ENCODE measurements at places on chromosomes 16 and 17.

GRCh38 chr17:64255764-64256163, 7.3 kb downstream of the TEX2 start:
- no peak for DNase-seq

DNA sequence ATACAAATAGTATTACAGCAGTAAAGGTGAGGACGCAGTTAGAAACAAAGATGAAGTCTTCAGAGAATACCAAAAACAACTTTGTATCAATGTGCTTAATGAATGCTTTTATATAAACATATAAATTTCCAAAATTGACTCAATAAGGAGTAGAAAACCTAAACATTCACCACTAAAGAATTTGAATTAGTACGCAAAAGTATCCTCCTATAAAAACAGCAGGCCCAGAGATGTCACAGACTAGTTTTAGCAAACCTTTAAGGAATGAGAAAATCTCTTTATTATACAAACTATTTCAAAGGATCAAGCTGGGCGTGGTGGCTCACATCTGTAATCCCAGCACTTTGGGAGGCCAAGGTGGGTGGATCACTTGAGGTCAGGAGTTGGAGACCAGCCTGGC, 86.2 kb downstream of the OR1D5 start:
- DNase-seq, result no peak

DNA sequence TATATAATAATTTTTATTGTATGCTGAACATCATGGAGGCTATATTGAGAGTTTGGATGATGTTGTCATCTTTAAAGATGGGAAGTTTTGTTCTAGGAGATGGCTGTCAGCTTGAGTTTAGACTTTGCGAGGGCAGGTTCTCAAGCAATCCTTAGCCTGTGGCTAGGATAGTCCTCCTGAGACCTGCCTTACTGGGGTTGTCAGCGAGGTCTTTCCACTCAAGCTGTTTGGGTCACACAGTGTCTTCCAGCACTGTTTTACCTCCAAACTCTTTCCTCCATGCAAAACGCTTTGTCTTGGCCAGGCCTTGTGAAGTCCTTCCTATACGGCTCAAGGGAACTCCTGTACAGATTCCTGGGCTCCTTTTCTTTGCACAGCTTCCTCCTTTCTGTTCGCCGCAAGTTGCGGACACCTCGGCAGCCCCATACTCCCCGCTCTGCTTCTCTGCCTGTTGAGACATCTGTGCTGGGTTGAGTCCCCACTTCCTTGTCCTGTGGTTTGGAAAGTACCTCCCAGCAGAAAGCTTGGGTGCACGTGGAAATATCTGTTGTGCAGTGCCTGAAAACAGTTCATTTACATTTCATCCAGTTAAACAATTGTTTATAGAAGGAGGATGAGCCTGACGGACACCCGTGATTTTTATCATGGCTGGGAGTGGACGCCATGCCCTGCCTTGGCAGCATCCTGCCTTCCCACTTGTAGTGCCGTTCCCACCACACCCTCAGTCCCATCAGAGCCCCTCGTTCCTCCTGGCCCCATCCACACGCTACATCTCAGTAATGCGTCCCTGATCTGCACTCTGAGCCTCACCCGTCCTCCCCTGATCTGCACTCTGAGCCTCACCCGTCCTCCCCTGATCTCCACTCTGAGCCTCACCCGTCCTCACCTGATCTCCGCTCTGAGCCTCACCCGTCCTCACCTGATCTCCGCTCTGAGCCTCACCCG, 55.0 kb upstream of the CBFA2T3 start:
- no peak for DNase-seq

DNA sequence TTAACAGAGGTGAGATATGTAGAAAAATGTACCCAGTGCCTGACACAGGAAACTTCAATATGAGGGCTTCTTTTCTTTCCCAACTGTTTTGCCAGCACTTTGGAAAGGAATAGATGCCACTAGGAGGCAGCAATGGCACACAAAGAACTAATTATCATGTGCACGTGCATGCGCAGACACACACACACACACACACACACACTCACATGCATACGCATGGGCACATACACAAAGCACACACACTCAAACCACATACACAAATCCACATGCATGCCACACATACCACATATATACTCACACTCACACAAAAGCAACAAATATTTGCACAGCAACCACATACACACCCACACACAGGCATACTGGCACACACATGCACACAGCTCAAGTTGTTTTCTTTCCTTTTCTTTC, 8.8 kb upstream of the CEP112 start:
- no peak for DNase-seq

GRCh38 chr17:31224366-31224765, 72.7 kb downstream of the OMG start:
- DNase-seq, result no peak

- DNase-seq, result no peak
Observed at GRCh38 chr17:38333635-38334295, 10.0 kb downstream of the GPR179 start.

- DNase-seq, result no peak
Observed at GRCh38 chr17:57569853-57570252, 175.2 kb downstream of the CCDC182 start.

- no peak for DNase-seq
Observed at GRCh38 chr16:53912155-53912554, 208.2 kb downstream of the FTO start.

GRCh38 chr16:3029491-3030221, 5.8 kb downstream of the THOC6 start:
- no peak for DNase-seq

GRCh38 chr16:17370731-17371285, 100.0 kb downstream of the XYLT1 start:
- no peak for DNase-seq

GRCh38 chr16:66502020-66502913, 47.7 kb downstream of the TK2 start:
- no peak for DNase-seq

DNA sequence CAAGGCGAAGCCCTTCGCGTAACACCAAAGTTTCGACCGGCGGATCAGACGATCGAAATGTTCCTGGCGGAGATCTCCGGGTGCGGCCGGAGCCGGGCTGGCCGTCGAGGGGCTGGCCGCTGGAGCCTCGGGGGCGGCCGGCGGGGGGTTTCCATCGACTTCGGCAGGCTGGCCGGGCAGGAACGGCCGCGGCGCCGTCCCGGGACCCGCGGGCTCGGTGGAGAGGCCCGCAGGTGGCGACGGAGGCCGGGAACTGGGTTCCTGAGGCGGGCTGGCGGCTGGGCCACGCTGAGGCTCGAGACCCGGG, 1.1 kb downstream of the EPOP start:
- no peak for DNase-seq

- no peak for DNase-seq
Observed at GRCh38 chr17:4064366-4064765, 78.5 kb downstream of the ZZEF1 start.

- no peak for DNase-seq
Observed at GRCh38 chr16:67846063-67846319, 742 bp upstream of the NUTF2 start.

GRCh38 chr17:21193031-21193430, 20.9 kb downstream of the TMEM11 start:
- no peak for DNase-seq

DNA sequence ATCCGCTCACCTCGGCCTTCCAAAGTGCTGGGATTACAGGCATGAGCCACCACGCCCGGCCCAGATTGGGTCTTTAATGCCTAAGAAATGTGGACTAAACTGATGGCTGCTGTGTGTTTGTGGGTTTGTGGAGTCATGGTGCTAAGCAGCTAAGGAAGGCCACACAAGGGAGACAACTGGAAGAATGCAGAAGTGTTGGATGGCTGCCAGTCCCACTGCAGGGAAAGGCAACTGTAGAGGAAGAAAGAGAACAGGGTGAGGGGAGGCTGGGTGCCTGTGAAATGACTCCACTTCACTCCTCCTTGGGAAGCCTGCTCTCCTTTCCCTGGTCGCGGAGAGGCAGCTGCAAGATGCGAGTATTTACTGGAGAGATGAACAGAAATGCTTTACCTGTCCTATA, 23.5 kb upstream of the SIAH1 start:
- DNase-seq, result no peak

DNA sequence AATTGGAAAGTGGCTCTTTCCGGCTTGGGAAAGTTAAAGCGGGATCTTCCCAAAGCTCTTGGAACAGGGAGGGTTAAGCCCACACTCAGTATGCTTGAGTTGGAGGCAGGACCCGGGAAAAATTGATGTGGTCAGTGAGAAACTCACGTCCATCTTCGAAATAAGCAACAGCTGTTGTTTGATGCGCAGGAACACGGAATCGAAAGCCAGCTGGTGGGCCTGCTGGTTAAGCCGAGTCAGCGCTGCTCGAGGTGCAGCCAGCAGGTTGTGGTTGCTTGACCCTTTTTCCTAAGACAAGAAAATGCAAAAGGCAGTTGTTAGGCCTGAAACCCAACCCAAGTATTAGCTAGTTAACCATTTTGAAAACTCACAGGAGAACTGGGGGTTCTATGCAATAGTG, 49.4 kb downstream of the COG7 start:
- DNase-seq, result no peak

- no peak for DNase-seq
Observed at GRCh38 chr16:2476741-2477140, 1.8 kb downstream of the TBC1D24 start.

DNA sequence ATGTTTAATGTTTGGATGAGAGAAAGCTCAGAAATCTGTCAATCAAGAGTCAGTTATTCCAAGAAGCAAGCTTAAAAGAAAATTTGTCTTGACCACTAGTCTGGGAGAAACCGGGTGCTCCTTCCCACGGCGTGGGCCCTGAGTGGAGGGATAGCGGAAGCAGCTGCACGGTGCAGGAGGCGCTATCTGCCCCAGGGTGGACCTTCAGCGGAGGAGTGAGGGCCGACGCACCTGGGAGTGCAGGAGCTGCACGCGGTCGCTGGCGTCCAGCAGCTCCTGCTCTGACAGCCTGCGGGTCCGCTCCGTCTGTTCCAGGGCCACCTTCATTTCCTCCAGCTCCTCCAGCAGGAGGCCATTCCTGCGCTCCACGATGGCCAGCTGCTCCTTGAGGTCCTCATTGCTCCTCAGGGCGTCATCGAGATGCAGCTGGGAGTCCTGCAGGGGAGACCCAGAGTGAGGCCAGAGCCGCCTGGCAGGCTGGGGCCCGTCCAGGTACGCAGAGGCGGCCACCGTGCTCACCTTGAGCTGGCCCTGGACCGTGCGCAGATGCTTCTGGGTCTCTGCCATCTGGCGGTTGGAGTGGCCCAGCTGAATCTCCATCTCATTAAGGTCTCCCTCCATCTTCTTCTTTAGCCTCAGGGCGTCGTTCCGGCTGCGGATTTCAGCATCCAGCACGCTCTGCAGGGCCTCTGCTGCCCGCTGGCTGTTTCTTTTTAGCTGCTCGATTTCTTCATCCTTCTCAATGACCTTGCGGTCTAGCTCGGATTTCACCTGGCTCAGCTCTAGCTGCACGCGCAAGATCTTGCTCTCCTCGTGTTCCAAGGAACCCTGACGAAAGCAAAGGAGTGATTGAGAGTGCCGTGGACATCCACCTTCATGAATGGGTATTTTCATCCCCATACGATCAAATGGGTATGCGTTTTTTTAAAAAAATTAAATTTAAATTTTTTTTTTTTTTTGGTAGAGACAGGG, 63.5 kb downstream of the MYH13 start:
- DNase-seq, result no peak

GRCh38 chr16:64478252-64478906, 643.5 kb downstream of the CDH11 start:
- DNase-seq, result no peak

DNA sequence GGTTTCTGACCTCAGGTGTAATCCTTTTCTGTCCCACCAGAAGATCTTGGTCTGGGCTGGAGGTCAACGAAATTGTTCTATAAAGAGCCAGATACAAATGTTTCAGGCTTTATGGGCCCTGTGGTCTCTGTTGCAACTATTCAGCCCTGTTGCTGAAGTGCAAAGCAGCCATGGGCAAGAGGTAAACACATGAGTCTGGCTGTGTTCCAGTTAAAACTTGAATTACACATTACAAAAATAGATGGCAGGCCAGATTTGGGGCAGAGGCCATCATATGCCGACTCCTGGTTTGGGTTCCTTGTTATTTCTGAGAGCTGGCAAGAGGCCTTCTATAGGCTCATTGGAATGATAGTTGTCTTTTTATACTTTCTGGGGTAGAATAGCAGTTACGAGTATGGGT, 114.4 kb downstream of the SDR42E1 start:
- no peak for DNase-seq

DNA sequence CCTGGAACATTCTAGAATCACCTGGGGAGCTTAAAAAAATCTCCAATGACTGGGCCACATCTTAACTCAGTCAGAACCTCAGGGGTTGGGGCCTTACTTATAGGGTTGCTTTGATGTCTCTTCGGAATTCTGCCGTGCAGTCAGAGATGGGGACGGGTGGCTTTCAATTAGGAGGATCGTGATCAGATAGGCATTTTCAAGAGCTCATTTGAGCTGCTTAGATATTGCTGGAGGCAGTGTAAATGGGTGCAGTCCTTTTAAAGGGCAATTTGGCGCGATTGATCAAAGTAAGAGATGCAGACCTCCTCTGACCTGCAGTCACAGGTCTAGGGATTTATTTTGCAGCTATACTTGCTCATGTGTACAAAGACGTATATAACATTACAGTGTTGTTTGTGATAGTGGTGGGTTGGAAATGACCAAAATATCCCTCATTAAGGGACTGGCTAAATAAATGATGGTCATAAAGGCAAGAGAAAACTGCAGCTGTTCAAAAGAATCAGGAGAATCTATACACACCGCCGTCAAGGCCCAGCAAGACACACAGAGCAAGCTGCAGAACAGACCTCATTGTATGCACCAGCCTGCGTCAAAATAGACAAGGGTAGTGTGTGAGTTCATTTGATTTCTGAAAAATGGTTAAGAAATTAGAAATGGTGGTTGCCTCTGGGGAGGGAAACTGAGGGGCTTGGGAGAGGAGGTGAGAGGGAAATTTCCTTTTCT, 6.3 kb upstream of the KCNG4 start:
- DNase-seq, result no peak

GRCh38 chr17:12979246-12979645, 38.6 kb downstream of the ELAC2 start:
- DNase-seq, result no peak

- no peak for DNase-seq
Observed at GRCh38 chr17:3771140-3771539, 29.8 kb downstream of the ITGAE start.

- DNase-seq, result no peak
Observed at GRCh38 chr16:526181-527014, 1.1 kb upstream of the CAPN15 start.

- no peak for DNase-seq
Observed at GRCh38 chr16:30903596-30903995, 7.2 kb downstream of the CTF1 start.

GRCh38 chr17:83170571-83171260, 91.3 kb downstream of the METRNL start:
- no peak for DNase-seq

- no peak for DNase-seq
Observed at GRCh38 chr17:72726936-72727335, 365.6 kb downstream of the SLC39A11 start.

DNA sequence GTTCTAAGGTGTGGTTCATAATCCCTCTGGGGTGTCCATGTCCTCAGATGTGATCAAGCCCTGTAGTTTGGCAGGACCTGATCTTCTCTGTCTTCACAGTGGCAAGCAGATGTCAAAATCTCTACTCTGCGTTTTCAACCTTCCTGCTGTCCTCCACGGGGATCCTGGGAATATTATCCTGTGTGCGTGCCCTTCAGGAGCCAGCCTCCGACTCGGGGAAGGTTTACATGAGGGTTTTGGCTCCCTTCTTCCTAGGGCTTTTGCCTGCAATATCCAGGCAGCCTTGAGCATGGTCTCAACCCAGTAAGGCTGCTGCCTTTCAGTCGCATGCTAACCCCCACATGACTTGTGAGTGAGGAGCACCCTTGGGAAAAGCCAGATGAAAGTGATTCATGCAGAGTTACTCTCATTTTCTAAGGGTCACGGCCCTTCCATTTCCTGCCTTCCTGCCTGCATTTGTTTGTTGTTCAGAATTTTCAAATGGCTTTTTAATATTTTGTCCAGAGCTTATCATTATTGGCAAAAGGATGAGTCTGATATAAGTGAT, 202.2 kb upstream of the CHMP6 start:
- DNase-seq, result no peak
